ENCODE measurements at places on chromosomes 2 and 18.

- no peak for DNase-seq
Observed at GRCh38 chr2:229733611-229734245, 19.4 kb upstream of the DNER start.

DNA sequence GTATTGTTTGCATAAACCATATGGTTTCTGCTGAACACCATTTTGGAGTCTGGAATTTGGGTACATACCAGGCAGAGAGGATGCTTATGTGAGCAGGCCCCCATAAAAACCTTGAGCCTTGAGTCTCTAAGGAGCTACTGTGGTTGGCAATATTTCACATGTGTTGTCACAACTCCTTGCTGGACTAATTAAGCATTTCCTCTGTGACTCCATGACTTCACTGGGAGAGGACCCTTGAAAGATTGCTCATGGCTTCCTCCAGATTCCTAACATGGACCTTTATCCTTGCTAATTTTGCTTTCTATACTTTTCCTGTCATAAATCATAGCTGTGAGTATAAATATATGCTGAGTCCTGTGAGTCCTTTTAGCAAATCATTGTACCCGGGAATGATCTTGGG is 7.6 kb upstream of the COQ10B start:
- no peak for DNase-seq

- no peak for DNase-seq
Observed at GRCh38 chr2:68387408-68388350, 22.6 kb downstream of the PLEK start.

DNA sequence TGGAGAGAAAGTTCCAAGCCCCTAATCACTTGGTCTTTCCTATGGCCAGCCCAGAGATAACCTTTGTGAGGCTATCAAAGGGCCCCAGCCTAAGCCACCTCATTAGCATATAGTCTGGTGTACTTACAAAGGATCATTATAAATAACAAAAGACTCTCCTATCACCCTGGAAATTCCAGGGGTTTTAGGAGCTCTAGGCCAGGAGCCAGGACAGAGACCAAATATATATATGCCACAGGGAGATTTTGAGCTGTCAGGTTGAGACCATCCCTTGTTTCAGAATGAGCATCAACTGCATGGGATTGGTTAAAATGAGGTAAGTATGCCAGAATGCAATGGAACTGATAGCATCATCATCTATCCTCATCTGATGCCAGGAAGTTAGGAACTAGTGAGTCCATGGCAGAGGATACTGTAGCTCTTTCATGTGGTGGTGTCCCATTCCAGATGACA is 32.1 kb upstream of the CHRNA1 start:
- no peak for DNase-seq

DNA sequence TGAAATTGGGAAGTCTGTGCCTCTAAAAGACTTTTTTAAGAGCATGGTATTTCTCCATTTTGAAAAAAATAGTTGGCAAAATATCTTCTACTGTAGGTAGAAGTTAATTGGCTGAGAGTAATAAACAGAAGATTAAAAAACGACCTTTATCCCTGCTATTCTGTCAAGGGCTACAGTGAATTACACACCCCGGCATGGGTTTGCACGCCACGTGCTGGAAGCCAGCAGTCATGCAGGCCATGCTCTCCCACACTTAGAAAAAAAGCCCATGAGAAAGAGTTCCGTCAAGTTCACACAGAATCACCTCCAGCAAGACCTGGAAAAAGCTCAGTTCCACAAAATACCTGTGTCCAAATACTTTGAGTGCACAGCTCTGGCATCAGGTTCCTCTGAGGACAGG is 26.8 kb downstream of the FAM110C start:
- DNase-seq, result no peak

- peak; percentile 11 for DNase-seq
Observed at GRCh38 chr2:239159476-239159911, 241.3 kb downstream of the HDAC4 start.

DNA sequence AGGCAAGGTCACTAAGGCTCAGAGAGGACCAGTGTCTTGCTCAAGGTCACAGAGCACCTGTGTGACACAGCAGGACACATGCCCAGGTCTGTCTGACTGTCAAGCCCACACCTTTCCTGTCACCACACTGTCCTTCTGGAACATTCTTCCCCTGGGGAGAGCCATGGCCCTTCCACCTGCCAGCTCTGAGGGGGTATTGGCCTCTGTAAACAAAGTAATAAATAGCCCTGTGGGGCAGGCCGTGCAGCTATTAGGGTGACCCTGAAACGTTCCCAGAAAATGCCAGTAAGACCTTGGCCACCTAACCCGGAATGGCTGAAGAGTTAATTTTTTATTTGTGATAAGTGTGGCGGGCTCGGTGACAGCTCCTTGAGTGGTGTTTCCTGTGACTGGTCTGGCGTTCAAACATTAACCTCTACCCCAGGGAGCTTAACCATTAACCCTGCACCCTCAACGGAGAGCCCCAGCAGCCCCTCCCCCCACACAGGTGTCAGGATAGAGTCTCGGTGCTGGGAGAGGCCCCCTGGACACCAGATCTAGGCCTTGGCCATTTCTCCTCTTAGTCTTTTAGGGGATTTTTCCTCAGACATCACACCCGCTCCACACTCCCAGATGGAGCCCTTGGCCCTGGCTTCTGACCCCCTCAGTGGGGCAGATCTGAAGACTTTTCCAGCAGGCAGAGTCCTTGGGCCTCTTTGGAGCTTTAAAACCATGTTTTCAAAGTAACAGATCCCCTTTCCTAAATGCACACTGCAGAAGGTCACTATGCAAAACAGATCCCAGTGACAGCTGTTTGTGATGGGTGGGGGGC is 36.6 kb downstream of the SCTR start:
- no peak for DNase-seq

DNA sequence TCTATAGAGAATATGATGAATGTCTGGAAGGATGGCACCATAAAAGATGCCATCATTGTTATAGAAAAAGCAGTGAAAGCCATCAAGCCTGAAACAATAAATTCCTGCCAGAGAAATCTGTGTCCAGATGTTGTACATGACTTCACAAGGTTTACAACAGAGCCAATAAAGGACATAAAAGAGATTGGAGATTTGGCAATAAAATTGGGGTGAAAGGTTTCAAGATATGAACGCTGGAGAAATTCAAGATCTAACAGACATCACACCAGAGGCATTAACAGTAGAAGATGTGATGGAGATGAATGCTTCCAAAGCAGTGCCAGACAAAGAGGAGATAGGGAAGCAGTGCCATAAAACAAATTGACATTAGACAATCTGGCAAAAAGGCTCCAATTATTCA is 518.8 kb upstream of the ACVR2A start:
- no peak for DNase-seq

GRCh38 chr18:8357320-8357719 is 251.9 kb upstream of the RAB12 start:
- DNase-seq, result no peak

- DNase-seq, result no peak
Observed at GRCh38 chr2:142218471-142218870, 87.7 kb upstream of the LRP1B start.

GRCh38 chr18:60199505-60199904 is 173.1 kb downstream of the MC4R start:
- no peak for DNase-seq

GRCh38 chr2:86372641-86373502 is 35.4 kb upstream of the REEP1 start:
- DNase-seq, result no peak

DNA sequence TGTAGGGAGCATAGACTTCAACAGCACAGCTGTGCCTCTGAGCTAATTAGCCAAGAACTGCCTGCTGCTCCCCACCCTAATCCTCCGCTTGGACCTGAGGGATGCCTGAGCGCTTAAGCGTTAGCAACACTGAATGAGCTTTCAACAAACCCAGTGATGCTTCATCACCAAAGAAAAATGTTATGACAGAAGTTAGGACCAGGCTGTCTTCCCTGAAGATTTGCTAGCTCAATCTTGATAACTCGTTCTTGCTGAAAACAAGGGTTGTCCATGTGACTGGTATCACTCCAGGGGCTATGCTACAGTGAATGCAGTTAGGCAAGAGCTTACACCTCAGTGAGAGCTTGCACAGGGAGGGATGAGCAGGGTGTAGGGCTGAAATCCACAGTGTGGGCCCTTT is 190.7 kb upstream of the SIX2 start:
- DNase-seq, result peak; percentile 65

DNA sequence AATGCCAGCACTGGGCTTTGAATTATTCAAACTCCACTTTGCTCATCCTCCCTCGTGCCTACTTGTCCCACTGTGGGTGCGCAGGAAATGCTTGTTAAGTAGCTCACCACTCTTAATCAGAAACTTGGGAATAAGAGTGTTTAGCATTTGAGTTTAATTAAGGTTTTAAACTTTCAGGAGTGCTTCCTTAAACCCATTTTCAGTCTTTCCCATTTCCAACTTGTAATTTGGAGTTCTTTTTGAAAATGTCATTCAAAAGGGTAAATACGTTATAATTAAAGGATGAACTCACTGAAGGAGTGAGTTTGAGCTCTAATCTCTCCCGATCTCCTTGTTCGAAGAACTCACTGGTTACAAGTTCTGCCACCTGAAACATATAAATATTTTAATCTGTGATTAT is 276.6 kb downstream of the AGPS start:
- DNase-seq, result no peak

DNA sequence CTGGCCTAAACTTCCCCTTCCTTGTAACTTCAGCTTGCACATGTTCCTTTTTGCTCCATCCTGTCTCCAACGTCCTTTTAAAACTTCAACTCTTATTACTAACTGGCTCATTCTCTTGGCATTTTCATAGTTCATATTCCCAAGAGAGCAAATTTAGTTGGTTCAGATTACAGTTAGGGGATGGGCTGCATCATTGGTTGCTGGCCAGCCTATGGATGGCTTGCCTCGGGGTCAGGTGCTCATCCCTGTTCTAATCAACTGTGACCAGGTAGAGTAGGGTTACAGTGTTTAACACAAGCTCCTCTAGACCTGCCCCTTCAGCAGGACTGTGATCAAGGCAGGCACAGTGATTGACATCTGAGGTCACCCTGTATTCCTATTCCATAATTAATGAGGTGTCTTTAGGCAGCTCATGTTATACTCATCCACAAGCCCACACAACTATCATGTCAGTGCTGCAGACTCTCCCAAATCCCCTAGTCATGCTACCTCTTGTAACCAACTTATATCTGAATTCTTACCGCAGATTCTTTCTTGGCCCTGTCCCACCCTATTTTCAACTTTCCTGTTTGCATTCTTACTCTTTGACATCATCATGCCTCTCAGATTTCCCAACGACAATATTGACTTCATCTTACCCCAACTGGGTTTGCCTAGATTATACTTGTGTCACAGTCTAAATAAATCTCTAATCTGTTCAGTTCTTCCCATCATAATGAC is 293.3 kb downstream of the MTX2 start:
- DNase-seq, result no peak

- no peak for DNase-seq
Observed at GRCh38 chr2:167697948-167698347, 549.4 kb downstream of the STK39 start.

GRCh38 chr2:216727346-216728122 is 32.2 kb upstream of the IGFBP5 start:
- DNase-seq, result no peak
